HepG2 (cell line): ENCODE measurements at places on chromosomes 1 and 21.

DNA sequence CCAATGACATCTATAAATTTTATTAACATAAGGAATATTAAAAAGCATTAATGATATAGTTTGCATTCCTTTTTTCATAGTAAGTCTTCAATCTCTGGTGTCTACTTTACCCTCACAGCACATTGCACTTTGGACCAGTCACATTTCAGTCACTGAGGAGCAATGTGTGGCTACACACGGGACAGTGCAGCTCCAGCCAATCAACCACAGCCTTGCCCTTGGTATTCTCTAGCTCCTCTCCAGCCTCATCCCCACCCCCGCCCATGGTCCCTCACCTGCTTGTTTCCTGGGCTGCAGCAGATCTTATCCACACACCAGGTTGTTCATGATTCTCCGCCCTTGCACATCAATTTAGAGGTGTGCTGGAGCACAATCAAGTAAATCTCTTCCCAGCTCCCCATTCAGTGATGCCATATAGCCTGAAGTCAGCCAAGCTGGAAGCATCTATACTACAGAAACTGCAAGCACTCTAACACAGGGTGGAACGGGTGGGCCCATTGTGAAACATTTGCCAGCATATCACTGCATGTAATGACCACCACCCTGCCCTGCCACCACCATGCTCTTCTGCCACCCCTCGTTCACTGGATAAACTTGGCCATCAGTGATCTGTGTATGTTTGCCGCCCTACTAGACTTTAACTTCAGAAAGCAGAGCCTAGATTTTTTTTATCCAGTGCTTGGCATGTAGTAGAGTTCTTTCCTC is 93.0 kb upstream of the SLC44A3 start:
- peak; percentile 30 for DNase-seq

DNA sequence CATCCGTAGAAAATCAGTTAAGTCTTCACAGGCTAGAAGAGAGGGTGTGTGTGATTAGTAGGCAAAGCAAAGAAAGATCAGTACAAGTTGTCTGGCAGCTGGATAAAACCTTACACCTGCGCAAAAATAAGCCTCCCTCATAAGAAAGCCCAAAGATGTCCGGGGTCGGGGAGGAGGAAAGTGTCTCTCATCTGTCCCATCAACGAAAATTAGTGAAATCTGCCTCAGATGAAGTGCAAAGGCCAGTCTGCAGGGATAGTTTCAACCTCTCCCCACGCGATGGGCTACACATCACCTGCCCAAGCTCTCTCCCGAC is 333.9 kb downstream of the SRGAP2C start:
- DNase-seq: no peak

GRCh38 chr1:211490038-211490678 is 1.8 kb downstream of the RD3 start:
- DNase-seq: no peak

GRCh38 chr1:100164216-100164615 is 13.8 kb downstream of the LRRC39 start:
- DNase-seq: no peak

GRCh38 chr1:210596641-210597040 is 267.9 kb downstream of the HHAT start:
- no peak for DNase-seq

DNA sequence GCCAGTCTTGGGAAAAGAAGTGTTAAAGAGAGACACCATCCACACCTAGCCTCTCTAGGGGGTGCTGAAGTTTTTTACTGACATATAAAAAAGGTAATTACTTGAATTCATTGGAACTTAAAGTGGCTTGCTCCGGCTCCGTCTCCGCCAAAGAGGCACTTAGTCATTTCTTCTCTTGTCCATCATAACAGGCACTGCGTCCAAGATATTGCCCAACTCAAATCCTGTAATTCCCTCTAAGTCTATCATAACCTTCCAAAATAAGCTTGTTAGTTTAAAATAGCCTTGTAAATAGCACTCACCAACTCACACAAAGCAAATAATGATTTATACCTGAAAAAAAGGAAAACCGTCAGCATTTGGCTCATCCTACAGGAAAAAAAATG is 160.5 kb downstream of the ZBTB18 start:
- no peak for DNase-seq
